ENCODE measurements at places on chromosomes 16 and 17.
A peak's percentile ranks its signal among the peaks of the same experiment; 100 is the strongest.

- DNase-seq: no peak
Observed at GRCh38 chr16:88197481-88198456, 185.0 kb upstream of the ZNF469 start.

DNA sequence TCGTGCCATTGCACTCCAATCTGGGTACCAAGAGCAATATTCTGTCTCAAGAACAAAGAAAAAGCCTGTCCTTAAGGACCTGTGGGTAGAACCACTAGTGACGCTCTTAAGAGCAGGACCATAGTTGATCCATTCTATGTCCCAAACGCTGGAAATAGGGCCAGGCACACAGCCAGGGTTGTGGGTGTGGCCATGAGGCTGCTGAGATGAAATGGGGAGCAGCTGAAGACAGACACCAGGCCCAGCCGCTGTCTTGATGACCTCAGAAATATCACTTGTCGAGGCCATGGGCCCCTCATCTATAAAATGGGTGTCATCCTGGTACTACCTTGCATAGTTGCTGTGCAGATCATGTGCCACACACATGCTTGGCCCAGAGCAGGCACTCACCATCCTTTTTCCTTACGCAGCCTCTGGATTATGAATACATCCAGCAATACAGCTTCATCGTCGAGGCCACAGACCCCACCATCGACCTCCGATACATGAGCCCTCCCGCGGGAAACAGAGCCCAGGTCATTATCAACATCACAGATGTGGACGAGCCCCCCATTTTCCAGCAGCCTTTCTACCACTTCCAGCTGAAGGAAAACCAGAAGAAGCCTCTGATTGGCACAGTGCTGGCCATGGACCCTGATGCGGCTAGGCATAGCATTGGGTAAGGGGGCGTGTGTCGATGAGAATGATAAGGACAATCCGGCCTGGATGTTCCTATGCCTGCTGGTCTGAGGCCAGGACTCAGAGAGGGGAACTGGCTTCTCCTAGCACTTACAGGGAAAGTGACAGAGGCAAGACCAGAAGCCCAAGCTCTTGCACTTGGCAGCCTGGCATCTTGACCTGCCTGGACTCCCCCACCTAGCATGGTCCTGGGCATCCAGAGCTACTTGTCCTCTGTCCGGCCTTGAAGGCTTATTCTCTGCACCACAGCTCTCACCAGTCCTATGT, 25.5 kb downstream of the CDH5 start:
- no peak for DNase-seq

DNA sequence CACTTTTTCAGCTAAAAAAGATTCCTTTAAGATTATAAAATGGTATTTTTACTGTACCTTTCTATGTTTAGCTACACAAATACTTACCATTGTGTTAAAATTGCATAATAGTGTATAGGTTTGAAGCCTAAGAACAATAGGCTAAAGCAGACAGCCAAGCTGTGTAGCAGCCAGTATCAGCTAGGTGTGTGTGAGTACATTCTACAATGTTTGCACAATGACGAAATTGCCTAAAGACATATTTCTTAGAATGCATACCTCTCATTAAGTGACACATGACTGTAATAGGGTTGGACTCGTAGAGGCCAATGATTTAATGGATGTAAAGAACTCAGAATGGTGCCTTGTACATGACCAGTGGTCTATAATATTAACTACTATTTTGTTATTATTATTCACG, 1.9 kb upstream of the MT1B start:
- DNase-seq: no peak

DNA sequence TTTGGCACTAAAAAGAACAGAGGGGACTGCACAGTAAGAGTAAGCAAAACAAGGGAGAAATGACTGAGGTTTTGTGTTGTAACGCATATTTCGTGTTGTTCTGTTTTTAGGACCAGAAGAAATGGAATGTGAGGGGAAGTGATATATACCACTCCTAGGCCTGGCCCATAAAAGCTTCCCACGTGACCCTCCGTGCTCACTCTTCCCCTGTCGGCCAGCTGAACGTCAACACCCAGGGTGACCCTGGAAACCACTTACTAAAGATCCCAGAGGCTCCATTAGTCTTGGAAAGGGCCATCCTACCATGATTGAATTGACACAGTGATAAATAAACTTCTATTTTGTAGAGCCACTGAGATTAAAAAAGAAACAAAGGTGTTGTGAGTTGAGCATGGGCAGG, 79.8 kb downstream of the HELZ start:
- DNase-seq: no peak

GRCh38 chr16:49855280-49855821, 561 bp downstream of the ZNF423 start:
- peak; percentile 87 for DNase-seq

- no peak for DNase-seq
Observed at GRCh38 chr16:30588651-30589050, 3.2 kb upstream of the ZNF785 start.

- DNase-seq: no peak
Observed at GRCh38 chr16:74450236-74450635, 29.0 kb upstream of the CLEC18B start.

GRCh38 chr17:3744014-3744413, 20.3 kb downstream of the HASPIN start:
- DNase-seq: no peak

GRCh38 chr17:20968913-20969616, 73.7 kb downstream of the USP22 start:
- no peak for DNase-seq

- DNase-seq: no peak
Observed at GRCh38 chr16:87198328-87198832, 118.8 kb downstream of the C16orf95 start.

- no peak for DNase-seq
Observed at GRCh38 chr16:81567087-81567486, 122.5 kb downstream of the CMIP start.

GRCh38 chr17:4475001-4475400, 23.7 kb upstream of the SPNS2 start:
- no peak for DNase-seq

- no peak for DNase-seq
Observed at GRCh38 chr17:8709006-8709405, 35.6 kb downstream of the CCDC42 start.

- DNase-seq: no peak
Observed at GRCh38 chr17:61144617-61145564, 254.8 kb upstream of the TBX2 start.

- no peak for DNase-seq
Observed at GRCh38 chr17:9941305-9941704, 36.2 kb upstream of the RCVRN start.

GRCh38 chr17:61412143-61412859, 12.7 kb downstream of the TBX2 start:
- peak; percentile 96 for DNase-seq

DNA sequence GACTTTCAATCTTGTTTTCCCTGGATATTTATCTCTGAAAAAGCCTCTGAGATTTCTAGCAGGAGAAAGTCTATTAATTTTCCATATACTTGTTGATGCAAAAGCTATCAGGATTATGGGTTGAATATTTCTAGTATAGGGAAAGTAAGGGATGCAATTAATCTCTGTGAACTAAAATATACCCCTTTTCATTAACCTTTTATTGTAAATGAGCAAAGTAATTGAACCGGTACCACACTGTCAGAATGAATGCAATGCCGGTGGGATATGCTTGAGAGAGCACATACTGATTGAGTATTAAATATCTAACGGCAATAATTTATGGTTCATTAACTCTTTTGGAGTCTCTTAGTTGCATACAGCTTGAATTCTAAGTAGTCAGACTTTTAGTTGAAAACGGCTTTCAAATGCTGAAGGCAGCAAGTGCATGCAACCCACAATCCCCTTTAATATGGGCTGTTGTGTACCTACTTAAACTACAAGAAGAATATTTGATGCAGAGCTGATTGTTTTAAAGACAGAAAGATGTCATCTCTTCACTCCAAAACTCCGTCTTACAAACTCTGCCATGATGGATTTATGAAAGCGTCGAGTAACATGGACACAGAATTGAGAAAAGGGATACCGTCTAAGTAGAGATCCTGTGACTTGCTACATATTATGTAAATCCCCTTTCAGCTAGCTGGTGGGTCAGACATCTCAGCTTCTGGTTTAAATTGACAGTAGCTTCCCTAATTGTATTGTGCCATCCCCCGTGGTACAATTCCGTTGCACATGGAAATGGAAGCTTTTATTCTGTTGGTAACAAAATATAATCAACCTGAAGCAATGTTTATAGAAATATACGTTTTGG, 141.3 kb upstream of the CDH8 start:
- DNase-seq: no peak

DNA sequence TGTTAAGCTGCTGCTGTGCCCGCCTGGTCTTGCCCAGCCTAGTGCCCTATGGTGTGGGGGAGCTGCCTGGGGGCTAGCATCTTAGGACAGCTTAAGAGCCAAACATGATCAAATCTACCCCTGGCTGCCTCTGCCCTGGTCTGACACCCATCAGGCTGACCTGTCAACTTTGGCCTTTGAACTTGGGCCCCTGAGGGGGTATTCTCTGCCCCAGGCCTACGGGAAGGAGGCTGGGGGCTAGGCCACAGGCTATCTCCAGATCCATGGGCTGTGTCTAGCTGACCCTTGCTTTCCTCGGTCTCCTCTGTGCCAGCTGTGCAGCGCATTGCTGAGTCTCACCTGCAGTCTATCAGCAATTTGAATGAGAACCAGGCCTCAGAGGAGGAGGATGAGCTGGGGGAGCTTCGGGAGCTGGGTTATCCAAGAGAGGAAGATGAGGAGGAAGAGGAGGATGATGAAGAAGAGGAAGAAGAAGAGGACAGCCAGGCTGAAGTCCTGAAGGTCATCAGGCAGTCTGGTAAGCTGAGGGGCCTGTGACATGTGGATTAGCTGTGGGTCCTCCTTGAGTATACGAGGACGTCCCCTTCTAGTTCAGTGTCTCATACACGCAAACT, 3.3 kb upstream of the STARD3 start:
- DNase-seq: no peak

GRCh38 chr17:28725166-28725659, 820 bp downstream of the TLCD1 start:
- DNase-seq: no peak

DNA sequence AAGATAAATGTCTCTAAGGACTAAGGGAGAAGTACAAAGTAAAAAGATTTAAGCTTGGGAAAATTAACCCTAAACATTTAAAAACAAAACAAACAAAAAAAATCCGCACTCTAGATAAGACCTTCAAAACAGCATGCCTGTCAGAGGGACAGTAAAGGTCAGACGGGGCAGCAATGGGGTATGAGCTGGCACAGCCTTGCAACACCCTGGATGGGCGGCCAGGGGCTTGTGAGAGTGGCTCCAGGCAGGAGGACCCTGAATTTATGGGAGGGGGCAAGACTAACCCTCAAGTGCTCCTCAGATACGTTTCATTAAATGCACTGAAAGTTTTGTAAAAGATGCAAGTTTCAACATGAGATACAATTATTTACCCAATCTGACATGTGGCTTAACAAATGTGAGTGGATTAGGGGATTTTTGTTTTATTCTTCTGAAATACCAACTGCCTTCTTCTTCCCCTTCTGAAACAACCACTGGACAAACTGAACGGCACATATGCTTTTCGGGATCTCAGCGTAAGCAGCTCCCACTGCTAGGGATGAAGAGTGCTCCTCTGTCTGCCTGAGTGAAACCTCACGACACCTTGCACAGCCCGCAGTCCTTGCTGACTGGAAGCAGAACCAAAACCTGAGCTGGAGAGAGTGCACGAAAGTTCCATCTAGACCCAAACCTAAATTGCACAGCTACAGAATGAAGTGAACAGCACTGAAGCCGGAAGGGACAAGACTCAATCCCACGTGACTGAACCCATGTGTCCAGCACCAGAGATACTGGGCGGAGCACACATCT, 128.4 kb downstream of the ANKRD11 start:
- peak; percentile 83 for DNase-seq

DNA sequence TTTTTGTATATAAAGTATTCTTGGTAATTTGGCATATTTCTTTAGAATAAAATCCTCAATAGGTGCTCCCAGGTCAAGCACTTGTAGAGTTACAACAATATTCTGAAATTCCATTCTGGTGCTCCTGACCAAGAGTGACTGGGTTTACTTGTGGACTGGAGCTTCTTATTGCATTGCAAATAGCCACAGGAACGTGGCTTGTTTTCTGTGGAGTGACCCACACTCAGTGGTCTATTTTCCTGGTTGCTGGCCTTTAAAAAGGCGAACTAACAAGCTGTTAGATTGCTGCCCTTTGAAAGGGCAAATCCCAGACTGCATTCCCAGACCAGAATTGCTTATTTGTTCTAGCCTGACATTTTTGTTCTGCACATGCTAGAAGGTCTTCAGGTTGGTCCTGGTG, 658.8 kb upstream of the GOT2 start:
- DNase-seq: no peak

GRCh38 chr16:50899951-50900350, 158.1 kb downstream of the CYLD start:
- DNase-seq: no peak

GRCh38 chr17:60141111-60142018, 8.4 kb upstream of the CA4 start:
- no peak for DNase-seq

DNA sequence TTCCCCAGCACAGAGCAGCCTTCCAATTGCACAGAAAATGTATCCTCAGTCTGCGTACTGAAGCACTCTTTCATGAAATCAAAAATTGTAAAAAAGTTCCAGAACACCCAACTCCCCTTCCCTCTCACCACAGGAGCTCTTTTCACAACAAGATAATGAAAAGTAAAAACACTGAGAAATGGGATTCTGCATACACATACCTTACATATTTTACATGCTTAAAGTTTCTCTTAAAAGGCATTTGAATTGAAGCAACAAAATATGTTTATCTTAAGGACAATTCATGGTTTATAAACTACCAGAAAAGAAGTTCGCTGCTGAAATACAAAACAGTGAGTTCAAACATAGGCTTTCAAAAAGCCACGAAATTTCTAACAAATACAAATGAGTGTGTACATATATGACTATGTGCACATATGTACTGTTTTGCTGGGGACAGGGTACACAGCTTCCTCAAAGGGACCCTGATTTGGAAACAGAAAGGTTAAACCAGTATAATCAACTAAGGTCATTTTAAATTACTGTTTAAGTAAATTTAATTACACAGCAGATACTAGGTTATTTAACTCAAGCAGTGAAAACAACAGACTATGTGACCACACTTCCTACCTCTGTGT, 33.8 kb downstream of the COG1 start:
- DNase-seq: no peak

DNA sequence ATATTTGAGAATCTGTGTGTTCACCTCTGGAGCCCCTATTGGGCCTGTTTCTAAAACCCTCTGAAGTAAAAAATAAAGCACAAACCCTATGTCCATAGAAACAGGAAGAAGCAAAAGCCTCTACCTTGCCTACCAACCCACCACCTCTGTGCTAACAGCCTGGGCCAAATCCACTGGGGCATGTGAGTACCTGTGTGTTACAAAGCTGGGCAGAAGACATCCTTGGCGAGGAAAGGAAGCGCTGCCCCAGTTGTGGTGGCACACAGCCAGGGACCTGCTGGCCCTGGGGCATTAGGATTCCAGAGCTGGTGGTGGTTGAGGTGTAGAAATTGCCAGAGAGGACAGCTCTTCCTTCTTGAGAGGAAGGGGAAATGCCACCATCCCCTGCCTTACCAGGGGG, 30.0 kb downstream of the MYO18A start:
- no peak for DNase-seq

DNA sequence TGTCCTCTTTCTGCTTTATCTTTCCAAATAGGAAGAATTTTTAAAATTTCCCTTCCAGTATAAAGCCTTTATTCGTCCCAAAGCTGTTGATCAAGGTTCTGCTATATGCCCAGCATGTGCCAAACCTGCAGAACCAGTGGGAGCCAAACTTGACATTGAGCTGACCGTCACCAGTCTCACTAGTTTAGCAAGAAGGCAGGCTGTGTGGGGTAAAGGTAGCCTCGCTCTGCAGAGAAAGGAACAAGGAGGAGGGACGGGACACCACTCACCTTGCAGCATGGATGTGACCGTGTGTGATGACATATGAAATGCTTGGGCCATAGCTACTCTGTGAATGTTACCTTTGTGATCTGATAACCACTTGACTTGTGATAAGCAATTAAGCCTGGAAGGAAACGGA, 392.2 kb downstream of the CPPED1 start:
- no peak for DNase-seq
